CD4-positive, alpha-beta T cell treated with Interleukin-21 for 1 hour (primary cell): ENCODE measurements at places on chromosomes 3 and 15.

DNA sequence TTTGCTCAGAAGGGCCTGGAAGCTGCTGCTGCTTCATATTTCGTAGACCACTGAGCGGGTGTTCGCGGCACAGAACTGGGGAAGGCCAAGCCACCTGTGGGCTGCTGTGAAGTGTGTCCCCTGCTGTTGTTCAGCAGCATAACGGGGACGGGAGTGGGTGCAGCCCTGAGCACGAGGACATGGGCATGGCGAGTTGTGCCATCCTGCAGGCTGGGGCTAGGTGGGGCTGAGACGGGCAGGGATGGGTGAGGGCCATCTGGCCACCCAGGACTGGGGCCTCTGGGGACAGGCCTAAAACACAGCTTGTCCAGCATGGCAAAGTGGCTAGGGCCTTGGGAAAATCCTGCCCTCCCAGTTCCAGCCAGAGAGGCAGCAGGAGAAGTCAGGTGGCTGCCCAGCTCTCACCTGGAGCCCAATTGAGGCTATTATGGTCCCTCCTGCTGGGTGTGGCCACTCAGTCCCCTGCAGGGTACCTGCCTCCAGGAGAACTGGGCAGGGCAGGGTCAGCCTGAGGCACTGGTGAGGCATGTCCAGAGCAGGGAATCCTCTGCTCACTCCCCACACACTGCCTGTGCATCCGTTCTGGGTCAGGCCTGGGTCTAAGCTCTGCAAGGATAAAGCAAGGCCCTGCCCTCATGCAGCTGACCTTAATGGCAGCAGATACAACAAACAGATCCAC, 29.5 kb downstream of the CFAP100 start:
- DNase-seq: no peak

DNA sequence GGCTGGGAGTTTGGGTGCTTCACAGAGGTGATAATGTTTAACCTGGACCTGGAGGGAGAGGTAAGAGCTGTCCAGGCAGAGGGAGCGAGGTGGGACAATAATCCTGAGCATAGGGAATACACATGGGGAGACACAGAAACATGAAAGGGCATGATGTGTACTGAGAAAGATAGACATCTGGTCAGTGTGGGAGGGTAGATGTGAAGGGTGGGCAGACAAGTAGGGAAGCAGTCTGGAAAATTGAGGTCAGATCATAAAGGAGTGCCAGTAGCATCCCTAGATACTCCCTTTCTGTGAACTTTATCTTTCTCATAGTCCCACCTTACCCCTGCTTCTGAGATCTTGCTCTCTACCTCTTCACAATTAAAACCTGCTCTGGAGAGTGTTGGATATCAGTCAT, 12.0 kb upstream of the GLCE start:
- no peak for DNase-seq

- no peak for DNase-seq
Measured at GRCh38 chr3:136778865-136779264, 26.7 kb upstream of the STAG1 start.

GRCh38 chr3:186359078-186359477, 3.0 kb downstream of the DGKG start:
- DNase-seq: no peak
